Psoas muscle (tissue), 8 donors: ENCODE measurements at places on chromosomes 1 and 21. TPM values are rescaled to one million over a fixed set of nuclear protein-coding genes. Genes with fewer than 3 reads are reported as not detected.
A peak's percentile ranks its signal among the peaks of the same experiment; 100 is the strongest.

The SPRR1B gene
- not detected for polyA plus RNA-seq

DNA sequence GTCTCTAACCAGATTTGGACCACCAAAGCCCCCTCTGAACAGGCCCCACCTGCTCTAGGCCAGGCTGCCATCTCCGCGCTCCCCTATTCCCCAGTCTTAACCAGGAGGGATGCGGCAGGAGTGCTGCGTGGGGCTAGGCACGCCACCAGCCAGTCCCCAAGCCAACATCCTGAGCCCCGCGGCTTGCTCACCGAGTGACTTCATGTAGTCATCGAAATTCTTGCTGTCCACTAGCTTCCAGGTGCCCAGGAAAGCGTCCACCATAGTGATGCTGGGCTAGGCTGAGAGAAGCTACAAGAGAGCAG, 173 bp downstream of the FABP3 start:
- no peak for DNase-seq

The SPATA45 gene
- polyA plus RNA-seq, result not detected

- peak; percentile 54 for DNase-seq
Observed at GRCh38 chr1:38015978-38016725, 3.6 kb downstream of the UTP11 start.

DNA sequence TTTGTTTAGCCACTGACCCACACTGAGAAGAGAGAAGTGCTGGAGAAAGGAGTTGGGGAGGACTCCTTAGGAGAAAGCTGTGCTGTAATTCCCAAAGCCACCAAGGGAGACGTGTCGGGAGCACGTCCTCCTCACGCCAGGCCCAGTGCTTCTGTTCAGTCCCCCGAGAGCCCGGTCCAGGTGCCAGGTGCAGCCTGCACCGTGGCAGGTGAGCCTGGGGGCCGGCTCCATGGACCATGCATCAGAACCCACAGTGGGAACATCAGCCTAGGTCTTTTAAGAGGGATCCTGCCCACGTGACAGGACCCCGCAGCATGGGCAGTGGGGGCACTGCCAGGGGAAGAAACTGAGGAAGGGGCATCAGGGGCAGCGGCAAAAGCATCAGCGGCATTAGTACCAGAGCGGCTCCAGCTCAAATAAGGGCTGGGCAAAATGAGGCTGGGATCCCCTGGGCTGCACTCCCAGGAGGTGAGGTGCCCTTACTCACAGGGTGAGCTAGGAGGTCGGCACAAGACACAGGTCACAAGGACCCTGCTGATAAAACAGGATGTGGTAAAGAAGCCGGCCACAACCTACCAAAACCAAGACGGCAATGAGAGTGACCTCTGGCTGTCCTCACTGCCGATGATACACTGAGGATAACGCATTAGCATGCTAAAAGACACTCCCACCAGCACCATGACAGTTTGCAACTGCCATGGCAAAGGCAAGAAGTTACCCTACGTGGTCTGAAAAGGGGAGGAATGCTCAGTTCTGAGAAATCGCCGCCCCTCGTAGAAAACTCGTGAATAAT, 24.6 kb upstream of the PRDM15 start:
- DNase-seq, result no peak

The IL19 gene
- polyA plus RNA-seq, result not detected

DNA sequence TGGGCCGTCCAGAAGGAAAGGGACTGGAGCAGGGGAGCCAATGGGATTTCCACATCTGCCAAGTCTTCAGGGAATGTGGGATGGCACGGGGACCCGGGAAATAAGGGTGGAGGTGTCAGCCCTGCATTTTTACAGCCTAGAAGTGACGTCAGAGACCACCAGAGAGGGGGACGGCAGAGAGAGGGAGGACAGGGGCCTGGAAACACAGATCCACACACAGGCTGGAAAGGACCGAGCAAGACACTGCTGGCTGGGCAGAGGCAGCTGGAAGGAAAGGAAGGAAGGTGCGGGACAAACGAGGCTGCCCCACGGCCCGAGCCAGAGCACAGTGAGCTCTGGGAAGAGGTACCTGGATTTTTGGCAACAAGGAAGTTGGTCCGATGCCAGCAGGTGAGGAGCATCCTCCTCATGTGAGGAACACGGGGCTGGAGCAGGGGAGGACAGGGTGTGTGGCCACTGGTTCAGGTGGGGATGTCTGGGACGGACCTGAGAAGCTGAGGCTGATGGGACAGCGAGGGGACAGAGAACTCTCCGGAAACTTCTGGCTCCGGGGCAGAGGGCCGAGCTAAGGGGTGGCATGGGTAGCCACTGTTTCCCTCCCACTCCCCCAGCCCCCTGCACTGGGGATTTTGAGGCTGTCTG, 138.3 kb downstream of the PGBD5 start:
- DNase-seq, result no peak

DNA sequence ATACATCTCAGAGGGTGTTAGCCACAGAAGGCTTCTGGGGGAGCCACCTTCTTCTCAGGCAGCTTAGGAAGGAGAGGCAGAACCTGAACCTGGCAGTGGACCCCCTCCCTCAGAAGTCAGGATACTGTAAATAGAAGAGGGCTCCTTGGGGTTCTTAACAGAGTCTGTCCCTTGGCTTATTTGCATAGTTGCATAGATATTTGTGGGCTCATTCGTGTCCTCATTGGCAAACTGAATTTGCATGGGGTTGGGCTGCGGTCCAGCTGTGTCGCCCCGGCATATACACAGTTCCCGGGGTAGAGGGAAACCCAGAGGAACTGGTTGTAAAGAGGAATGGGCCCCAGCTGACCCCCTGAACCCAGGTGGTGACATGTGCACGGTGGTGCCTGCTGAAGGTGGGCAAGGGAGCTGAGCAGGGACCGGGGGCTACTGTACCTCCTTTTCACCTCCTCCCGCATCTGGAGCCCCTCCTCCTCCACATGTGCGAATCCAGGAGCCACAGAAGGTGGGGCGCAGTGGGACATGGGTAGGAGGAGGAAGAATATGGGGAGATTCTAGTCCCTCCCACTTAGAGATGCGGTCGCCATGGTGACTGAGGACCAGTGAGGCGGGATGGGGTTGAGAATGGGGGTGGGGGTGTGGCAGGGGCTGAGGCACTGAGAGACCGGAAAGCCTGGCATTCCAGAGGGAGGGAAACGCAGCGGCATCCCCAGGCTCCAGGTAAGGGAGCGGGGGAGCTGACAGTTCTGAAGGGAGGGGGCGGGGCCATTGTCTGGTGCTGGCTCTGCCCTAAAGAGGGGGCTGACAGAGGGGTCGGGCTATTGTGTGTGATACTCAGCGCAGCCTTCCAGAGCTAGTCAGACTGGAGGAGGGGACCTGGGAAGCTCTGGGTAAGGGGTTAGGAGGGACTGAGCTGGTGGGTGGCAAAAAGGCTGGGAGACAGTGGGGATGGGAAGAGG, 3.7 kb upstream of the SEMA4A start:
- no peak for DNase-seq

The ASPM gene
- not detected for polyA plus RNA-seq

GRCh38 chr1:230382001-230382491, 44.1 kb downstream of the PGBD5 start:
- no peak for DNase-seq

DNA sequence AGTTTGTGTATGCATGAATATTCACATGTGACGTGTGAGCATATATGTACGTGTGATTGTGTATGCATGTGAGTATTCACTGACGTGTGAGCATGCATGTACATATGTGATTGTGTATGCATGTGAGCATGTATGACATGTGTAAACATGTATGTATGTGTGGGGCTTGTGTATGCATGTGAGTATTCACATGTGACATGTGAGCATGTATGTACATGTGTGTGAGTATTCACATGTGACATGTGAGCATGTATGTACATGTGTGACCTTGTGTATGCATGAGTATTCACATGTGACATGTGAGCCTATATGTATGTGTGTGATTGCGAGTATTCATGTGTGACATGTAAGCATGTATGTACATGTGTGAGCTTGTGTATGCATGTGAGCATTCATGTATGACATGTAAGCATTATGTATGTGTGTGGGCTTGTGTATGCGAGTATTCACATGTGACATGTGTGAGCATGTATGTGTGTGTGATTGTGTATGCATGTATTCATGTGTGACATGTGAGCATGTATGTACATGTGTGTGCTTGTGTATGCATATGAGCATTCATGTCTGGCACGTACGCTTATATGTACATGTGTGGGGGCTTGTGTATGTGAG, 47.8 kb downstream of the COL18A1 start:
- DNase-seq, result no peak

The C1orf53 gene
- polyA plus RNA-seq, result 2.5 TPM

DNA sequence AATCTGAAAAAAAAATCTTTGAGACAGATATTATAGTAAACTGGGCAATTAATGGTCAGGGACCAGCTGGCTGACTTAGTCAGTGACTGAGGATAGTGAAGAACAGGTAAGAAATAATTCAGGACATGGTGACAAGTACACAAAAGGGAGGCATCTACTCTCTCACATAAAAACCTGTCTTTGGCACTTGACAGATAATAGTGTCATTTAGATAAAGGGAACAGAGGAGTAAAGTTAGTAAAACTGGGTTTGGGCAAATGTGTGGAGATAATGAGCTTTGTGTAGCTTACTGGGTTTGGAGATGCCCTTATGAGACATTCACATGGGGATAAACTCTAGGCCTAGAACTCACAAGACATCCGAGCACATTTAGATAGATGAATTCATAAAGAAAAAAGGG, 4.0 kb downstream of the SSX2IP start:
- no peak for DNase-seq

DNA sequence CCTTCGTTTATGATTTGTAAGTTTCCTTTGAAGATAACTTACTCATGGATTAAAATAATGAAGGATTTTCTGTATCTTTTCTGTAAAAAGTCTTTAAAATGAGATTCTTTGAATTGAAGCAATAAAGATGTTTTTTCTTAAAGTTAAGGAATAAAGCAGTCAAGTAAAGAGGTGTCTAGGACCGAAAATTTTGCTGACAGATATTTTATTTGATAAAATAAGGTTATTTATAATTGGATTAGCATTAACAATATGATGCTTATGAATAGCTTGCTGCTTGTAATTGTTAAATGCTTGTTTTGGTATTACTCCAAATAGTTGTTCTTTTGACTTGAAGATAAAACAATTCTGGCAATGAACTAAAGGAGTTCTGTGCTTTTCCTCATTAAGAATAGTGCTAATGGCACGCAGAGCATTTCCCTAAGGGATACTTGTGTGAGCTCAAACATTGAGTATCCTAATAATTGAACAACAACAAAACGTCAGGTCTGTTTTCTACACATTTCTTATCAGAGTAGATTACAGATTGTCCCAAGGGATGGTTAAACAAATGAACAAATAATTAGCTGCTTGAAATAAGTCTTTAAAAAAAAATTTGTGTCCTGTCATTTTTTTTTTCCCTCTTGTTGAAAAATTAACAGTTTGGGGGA, 16.6 kb downstream of the TSNAX start:
- no peak for DNase-seq

- DNase-seq, result no peak
Observed at GRCh38 chr1:170218257-170218650, 72.5 kb downstream of the NTMT2 start.

GRCh38 chr1:55997536-55997935, 581.8 kb downstream of the PLPP3 start:
- DNase-seq, result no peak

DNA sequence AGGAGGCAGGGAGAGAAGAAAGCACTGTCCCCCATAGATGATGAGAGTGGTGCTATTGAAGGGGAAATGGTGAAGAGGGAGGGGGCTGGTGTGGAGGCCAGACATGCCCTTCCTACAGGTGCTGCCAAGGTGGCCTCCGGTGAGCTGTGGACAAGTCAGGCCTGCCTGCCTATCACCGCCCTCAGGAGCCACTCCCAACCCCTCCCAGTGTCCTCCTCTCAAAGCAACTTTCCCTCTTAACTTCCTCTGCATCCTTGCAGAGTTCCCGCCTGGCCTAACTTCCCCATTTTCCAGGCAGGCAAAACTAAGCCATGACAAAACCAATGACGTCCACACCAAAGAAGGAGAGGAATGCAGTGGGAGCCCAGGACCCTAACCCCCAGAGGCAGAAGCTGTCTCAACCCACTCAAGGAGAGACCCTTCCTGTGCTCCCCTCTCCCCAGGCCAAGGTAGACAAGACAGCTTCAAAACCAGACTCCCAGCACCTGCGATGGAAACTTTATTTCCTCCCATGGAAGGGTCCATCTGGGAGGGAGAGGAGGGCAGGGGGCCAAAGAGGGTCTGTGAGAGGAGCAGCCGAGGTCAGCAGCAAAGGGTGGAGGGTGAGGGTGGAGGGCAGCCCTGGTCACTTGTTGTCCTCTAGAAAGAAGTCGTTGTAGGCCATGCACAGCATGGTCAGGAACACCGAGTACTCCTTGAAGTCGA, 1.0 kb upstream of the S100A6 start:
- DNase-seq, result no peak

DNA sequence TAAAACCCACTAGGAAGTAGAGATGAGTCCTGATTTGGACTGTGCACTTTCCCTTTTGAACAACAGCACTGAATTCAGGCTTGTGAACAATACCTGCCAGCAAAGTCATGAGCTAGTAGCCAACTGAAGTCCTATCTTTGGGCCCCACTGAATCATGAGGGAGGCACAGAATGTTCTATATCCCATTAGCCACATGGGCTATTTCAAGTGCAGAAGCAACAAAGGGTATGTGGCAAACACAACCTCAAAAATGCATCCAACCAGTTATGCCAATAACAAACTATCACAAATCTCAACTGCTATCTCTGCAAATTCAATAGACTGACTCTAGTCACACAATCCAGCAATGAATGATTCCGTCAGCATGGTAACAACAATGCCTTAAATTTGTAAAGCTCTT, 276.0 kb downstream of the MRPL39 start:
- DNase-seq, result no peak
